NCI-H1092 (cell line): ENCODE measurements at places on chromosomes 7 and 10.

GRCh38 chr10:30630571-30630970, 1.0 kb upstream of the LYZL2 start:
- DNase-seq: no peak

DNA sequence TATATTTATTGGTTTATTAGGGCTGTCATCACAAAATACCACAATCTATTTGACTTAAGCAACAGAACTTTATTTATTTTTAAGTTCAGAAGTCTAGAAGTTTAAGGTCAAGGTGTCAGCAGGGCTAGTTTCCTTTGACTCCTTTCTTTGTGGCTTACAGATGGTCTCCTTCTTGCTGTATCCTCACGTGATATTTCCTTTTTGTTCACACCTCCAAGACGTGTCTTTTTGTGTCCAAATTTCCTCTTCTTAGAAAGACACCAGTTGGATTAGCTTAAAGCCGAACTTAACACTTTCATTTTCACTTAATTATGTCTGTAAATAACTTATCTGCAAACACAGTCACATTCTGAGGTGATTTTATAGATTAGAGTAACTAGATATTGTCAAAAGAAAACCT, 631.4 kb upstream of the POT1 start:
- DNase-seq: no peak

DNA sequence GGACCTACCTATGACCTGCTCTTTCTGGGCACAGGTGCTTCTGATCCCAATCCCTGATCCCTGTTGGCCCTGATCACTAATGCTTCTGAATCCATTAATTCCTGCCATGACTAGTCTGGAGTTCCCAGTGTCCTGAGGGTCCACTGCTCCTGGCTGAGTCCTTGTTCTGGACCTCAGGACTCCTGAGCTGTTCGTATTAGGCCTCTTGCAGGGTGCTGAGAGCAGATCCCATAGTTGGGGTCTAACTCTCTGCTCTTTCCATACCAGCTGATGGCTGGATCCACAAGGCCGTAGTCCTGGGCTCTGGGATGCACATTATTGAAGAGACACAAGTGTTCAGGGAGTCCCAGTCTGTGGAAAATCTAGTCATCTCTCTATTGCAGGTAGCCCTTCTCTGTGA, 7.0 kb downstream of the MRPL43 start:
- DNase-seq: no peak

DNA sequence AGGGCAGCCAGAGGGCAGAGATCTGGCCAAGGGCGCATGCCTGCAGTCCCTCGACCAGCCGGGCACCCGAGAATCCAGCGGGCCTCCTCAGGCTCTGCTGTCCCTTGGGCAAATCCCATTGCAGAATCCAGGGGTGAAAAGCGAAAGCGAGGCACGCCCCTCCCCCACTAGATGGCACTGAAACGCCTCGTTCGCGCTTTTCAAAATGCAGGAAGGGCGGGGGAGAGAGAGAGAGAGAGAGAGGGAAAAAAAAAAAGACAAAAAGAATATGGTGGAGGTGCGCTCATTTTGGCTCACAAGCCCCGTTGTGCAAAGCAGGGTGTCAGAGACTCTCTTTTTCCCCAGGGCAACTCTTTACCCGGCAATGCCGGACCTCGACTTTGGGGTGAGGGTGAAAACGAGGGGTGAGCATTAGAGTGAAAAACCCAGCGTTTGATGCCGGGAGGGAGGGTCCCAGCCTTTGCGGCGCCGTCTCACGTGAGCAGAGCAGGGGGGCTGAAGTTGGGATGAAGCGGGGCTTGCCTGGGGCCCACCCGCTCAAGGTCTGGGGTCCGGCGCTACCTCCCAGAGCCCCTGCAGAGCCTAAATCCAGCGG, 2.5 kb upstream of the TMEM178B start:
- peak; percentile 96 for DNase-seq

DNA sequence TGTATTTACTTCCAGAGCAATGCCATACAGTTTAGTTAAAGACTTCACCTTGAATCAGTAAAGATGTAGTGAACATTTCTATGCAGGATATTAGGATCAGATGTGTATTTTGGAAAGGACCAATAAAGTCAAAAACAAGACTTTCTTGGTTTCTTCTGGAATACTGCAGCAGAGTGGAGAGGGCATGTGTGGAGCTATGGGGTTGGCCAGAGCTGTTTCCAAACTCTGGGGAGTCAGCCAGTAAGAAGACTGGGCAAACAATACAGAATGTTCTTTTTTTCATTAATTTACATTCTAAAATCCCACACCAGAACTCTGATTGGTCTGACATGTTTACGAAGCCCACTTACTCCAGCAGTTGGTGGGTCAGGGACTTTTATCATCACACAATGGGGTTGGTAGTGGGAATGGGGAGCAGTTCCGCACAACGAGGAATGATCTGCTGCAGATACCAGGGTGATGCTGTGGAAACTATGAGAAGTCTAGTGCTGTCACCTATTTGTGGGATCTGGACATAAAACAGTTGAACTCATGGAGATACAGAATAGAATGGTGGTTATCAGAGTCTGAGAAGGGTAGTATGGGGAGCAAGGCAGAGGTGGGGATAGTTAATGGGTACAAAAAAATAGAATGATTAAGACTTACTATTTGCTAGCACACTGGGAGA, 267.7 kb downstream of the MALRD1 start:
- no peak for DNase-seq

DNA sequence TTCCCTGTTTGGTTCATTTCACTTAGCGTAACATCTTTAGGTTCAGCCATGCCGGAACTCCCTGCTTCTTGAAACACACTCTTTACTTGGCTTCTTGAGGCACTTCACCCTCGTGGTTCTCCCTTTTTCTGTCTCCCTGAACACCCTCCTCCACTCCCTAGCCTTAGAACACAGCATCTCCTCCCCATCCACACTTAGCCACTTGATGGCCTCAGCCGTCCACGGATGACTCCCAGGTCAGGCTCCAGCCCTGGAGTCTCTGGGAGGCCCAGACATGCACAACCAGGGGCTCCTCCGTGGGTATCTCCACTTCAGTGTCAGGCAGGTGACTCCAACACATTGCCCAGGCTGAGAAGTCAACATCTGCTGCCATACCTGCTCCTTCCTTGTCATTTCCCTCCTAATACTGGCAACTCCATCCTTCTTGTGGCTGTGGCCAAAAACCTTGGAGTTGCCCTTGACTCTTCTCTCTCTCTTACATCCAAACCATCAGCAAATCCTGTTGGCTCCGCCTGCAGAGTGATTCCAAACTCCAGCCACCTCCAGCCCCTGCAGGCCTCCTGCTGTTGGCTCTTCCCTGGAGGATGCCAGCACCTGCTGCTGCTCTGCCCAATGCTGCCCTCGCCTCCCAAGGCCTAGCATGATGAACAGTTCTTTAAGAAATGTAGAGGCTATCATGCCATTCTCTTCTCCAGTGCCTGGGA, 8.4 kb upstream of the INMT start:
- DNase-seq: peak; percentile 13

DNA sequence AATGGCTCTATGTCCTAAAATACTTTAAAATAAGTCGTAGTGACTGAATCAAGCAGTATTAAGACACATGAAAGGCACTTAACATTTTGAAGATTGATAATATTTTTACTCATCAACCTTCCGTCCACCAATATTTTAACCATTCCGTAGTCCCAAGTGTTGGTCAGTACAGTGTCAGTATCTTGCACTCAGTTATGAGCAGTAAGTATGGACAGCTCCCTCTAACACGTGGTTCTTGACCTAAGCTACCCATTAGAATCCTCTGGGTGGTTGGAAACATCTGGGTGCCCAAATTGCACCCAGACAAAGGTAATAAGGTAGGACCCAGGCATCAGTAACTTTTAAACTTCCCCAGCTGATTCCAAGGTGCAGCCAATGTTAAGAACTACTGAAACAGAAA, 260.2 kb downstream of the HDAC9 start:
- no peak for DNase-seq

- DNase-seq: no peak
Measured at GRCh38 chr7:2705371-2706096, 17.5 kb downstream of the AMZ1 start.

DNA sequence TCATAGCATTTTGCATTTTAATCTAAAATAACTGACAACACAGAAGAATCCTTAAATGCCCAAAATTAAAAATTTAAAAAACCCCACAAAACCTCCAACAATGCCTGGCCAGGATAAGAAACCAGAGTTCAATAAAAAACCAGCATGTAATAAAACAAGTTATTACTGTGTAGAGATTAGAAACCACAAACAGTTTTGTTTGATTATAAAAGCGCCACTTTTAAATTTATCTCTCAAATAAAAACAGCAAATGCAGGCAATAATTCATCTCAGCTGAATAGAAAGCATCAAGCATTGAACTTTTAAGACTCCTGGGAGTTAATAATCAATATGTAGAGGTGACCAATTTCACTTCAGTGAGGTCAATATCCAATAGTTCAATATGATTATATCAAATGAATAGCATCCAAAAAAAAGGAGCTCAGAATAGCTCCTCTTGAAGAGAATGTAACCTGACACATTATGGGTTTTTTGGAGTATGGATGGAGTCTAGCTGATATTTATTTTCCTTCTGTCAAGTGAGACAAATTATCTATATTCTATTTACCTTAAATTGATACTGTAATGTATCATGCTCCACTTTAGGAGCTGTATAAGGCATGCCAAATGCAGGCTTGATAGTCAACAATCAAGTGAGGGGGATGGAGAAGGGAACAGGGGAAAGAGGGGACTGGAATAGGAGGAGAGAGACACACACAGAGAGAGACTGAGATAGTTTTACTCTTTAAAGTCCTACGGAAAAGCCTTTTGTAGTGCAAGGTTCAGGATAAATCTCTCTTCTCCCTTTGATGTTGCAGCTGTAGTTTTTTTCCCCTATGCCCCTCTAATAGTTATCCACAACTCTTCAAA, 130.9 kb downstream of the RSU1 start:
- peak; percentile 47 for DNase-seq

GRCh38 chr7:134546955-134547354, 2.0 kb upstream of the AKR1B15 start:
- DNase-seq: no peak

GRCh38 chr7:91348711-91349110, 84.5 kb downstream of the FZD1 start:
- no peak for DNase-seq

- DNase-seq: no peak
Measured at GRCh38 chr10:130038611-130039109, 72.0 kb downstream of the C10orf143 start.

DNA sequence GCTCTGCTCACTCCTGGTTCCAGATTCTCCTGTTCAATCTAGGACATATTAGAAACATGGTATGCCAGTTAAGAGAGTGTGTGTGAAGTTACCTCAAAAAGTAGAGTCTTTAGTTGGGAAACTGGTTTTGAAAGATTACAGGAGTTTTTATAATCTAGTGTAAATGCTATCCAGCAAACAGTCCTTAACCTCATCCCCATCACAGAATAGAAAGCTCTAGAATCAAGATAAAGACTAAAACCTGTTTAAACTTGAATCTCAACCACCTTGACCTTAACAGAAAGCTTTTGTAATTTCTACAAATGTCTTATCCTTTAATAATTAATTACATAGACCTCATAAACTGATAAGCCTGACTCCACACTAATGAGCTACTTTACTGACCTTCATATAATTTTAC, 1288.7 kb upstream of the SORCS1 start:
- DNase-seq: no peak

DNA sequence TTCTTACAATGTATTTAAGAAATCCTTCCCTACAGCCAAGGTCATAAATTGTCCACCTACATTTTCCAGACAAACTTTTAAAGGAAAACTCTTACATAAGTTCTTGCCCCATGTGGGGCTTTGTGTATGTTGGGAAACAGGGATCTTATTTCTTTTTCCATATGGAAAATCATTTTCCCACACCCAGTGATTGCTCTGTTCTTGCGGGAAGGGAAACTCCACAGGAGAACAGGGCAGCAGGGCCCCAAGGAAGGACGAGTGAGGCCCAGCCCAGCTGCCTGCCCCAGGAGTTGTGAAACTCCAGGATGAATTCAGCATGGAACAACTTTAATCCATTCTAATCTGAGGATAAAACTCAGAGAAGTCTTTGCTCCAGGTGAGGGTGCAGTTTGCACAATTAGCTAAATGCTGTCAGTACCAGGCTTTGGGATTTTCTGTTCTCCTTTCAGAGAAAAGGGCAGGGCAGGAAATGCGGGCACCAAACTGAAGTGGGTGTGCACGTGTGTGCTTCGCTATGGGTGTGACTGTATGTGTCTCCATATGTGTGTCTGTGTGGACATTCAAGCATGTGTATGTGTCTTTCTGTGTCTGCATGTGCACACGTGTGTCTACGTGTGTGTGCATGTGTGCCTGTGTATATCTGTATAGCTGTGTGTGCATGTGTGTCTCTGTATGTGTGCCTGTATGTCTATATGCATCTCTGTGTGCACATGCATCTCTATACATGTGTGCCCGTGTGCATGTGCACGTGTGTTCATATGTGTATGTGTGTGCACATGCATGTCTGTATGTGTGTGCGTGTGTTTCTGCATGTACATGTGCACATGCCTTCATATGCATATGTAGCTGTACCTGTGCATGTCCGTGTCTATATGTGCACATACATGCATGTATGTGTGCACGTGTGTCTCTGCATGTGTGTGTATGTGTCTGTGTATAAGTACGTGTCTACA, 102.0 kb upstream of the FAM20C start:
- no peak for DNase-seq

- DNase-seq: no peak
Measured at GRCh38 chr10:86413046-86413728, 46.6 kb upstream of the GRID1 start.

- DNase-seq: no peak
Measured at GRCh38 chr7:135341049-135341448, 107.4 kb downstream of the STRA8 start.

DNA sequence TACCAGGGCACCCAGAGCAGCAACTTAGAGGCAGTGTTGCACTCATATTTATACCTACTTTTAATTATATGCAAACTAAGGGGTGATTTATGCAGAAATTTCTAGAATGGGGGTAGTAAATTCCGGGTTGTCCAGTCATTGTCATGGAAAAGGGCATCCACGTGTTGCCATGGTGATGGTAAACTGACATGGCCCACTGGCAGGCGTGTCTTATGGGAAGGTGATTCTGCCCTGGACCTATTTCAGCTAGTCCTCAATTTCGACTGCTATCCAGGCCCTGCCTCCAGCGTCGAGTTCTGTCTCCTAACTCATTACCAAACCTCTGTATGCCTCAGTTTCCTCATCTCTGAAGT, 12.8 kb downstream of the SNX8 start:
- no peak for DNase-seq

GRCh38 chr7:107075863-107076574, 31.5 kb downstream of the PRKAR2B start:
- no peak for DNase-seq

- no peak for DNase-seq
Measured at GRCh38 chr7:104895522-104896236, 118.3 kb upstream of the KMT2E start.

- no peak for DNase-seq
Measured at GRCh38 chr7:92088266-92088665, 46.0 kb downstream of the CYP51A1 start.

- DNase-seq: peak; percentile 10
Measured at GRCh38 chr7:69652947-69653701, 54.8 kb downstream of the AUTS2 start.
